Activated CD8-positive, alpha-beta T cell treated with anti-CD3 and anti-CD28 coated beads for 36 hours (primary cell): ENCODE measurements at places on chromosomes 3 and 15.
A peak's percentile ranks its signal among the peaks of the same experiment; 100 is the strongest.

DNA sequence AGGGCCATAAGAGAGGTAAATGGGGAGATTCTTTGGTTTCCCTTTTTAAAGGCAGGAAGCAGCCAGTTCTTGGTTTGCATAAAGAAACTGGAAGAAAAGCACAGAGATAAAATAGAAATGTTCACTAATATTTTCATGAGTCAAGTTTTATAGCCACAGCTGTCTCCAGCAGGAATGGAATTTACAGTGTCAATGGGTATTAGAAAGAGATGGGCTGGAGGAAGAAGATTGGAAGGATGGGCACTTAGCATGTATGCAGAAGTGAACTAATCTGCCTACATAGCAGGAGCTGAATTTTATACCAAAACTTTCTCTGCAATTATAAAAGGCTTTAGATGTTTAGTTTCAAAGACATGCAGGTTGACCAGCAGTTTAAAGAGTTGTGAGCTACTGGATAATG lies 521.9 kb upstream of the GOLIM4 start:
- no peak for DNase-seq

DNA sequence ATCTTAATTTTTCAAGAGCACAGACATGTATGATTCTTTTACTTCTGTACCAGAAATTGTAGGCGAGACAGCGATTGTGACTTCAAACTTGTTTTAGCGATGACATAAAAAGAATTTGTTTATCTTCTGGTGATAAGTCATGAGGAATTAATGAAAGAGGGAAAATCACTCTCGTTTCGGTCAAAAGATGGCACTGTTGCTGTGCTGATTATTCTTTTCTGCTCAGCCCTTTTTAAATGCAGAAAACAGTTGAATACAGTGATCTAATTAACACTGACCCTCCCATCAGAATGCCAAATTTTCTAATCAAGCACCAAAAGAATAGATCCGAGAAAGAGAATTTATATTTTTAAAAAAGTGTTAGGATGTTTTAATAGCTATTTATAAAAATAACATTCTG lies 52.6 kb downstream of the NSUN3 start:
- no peak for DNase-seq

- DNase-seq = no peak
Observed at GRCh38 chr3:185365291-185366073, 2.5 kb downstream of the MAP3K13 start.

DNA sequence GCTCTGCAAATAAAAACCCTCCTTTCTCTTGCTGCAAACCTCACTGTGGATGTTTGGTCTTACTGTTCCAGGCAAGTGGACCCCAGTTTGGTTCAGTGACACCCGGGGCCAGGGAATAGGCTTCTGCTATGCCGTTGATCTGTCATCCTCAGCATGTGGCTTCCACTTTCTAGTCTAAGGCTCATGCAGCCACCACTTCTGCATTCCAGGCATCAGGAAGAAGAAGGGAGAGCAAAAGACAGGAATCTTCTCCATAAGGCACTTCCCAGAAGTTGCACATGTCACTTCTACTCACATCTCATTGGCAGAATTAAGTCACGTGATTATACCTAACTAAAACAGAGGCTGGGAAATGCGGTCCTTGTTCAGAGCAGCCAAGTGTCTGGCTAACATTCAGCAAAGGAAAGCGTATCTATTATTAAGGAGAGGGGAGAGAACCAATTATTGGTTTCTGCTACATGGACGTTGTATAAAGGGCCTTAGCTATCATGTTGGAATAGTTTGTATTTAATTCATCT lies 173.6 kb upstream of the PFN2 start:
- no peak for DNase-seq

GRCh38 chr3:197103766-197104165 lies 74.1 kb upstream of the MELTF start:
- DNase-seq = no peak

- DNase-seq = no peak
Observed at GRCh38 chr15:95655089-95655607, 675.4 kb upstream of the NR2F2 start.

- no peak for DNase-seq
Observed at GRCh38 chr15:47769166-47769565, 51.9 kb downstream of the SEMA6D start.

DNA sequence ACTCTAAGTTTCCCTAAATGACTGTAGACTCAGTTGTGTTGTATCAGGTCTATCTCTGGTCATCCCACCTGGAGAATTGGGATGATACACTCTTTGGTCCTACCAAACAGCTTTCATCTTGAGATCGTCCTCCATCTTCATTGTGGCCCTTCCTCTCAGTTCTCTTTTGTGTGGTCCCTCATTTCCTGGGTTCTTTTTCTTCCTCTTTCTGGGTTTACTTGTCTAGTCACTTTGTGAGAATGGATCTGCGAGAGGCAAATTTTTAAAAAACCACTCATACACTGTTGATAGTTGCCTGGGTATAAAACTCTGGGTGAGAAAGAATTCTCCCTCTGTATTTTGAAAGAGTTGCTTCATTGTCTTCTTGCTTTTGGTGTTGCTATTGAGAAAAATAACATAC lies 6.0 kb upstream of the AMOTL2 start:
- no peak for DNase-seq

DNA sequence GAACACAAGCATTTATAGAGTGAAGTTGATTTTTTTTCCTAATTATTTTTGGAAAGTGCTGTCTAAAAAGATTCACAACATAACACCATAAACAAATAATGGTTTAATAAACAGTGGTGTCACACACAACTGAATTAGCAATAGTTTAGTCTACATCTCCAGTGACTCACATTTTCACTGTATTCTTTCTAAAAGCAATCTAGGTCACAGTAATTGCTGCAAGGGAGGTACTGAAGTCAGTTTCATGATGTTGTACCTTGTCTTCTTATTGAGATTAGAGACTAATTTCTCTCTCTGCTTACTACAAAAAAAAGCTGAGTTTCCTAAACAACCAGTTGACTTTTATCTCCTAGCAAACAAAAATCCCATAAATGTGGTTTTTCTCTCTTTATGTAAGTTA lies 29.6 kb downstream of the PLSCR4 start:
- no peak for DNase-seq

DNA sequence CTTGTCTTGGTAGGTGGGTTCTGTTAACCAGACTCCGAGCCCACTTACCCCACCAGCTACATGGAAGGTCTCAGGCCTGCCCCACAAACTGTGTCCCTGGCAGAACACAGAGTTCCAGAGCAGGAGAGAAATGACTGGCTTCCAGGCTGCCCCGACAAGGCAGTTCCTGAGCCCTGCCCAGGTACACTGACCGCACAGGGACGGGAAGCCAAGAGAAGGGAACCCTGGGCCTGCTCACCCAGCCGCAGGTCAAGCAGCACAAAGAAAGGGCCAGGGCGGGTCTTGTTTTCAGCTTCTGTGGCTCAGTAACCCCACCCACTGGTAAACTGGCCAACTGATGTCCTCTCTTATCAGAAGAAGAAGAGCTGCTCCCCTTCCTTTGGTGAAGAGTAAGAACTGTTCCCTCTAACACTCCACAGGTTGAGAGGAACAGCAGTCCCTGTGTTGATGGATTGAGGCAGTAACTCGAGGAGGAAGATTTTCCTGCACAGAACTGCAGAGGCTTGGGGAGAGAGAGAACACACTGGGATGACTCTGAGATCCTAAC lies 68.4 kb downstream of the CRTC3 start:
- peak; percentile 38 for DNase-seq

GRCh38 chr3:11810276-11810675 lies 36.4 kb downstream of the TAMM41 start:
- no peak for DNase-seq

- peak; percentile 2 for DNase-seq
Observed at GRCh38 chr3:70308760-70309159, 3.7 kb downstream of the MDFIC2 start.

DNA sequence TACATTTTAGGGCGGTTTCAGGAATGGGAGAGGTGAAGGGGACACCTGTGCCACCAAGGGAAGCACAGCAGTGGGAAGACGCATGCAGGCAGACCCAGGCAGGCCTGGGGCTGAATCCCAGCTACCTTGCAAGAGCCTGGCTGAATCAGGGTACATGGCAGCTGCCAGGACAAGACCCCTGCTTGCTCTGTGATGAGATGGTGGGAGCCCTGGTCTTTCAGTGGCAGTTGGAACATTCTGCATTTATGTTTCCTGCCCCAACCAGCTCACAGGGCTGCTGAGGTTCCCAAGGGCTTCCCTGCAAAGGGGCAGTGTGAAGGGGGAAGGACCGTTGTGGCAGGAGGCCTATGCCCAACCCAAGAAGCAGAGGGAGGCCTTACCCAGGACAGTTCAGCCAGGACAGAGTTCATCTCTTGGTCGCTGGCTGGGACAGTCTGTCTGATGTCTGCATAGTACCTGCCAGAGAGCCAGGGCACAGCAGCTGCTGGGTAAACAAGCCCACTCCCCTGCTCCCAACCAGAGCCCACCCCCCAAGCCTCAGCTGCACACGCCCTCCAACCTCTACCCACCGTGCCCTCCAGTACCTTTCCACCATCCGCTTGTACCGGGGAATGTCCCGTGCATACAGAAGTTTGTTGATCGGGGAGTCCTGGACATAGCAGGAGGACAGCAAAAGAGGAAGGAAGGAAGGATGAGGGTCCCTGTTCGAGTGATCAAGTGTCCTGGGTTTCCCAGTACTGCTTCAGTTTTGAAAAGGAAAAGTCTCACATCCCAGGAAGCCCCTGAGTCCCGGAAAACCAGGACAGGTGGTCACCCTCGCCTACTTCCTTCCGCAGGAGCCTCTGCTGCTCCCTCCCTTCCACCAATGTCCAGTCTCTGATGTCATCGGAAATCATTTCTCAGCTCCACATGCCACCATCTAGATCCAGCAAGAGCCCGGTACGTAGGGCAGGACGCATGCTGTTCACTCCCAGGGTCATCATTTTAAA lies 23.1 kb downstream of the PLXNB1 start:
- DNase-seq = no peak

GRCh38 chr3:37628711-37629301 lies 232.9 kb upstream of the CTDSPL start:
- DNase-seq = no peak

GRCh38 chr3:50580683-50581458 lies 11.5 kb downstream of the HEMK1 start:
- peak; percentile 11 for DNase-seq

DNA sequence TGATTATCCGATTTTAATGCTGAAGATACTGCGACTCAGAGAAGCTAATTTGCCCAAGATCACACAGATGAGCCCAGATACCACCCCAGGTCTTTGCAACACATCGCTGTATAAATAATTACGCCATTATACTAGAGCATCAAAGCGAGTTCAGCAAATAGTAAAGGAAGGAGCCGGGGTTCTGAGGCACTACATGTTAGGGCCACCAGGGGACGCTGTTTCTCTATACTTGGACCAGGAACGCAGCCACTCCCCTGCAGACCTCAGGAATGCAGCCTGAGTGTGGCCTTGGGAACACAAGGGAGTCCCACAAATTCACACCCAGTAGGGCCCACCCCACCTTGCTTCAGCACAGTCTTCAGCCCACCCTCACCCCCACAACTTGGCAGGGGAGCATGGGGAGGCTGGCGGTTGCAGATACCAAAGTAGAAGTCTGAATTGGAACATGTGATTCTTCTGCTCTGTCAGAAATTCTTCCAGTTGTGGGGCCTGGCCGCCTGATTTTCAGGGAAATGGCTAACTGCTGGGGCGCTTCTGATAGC lies 57.8 kb upstream of the RYK start:
- DNase-seq = peak; percentile 86

DNA sequence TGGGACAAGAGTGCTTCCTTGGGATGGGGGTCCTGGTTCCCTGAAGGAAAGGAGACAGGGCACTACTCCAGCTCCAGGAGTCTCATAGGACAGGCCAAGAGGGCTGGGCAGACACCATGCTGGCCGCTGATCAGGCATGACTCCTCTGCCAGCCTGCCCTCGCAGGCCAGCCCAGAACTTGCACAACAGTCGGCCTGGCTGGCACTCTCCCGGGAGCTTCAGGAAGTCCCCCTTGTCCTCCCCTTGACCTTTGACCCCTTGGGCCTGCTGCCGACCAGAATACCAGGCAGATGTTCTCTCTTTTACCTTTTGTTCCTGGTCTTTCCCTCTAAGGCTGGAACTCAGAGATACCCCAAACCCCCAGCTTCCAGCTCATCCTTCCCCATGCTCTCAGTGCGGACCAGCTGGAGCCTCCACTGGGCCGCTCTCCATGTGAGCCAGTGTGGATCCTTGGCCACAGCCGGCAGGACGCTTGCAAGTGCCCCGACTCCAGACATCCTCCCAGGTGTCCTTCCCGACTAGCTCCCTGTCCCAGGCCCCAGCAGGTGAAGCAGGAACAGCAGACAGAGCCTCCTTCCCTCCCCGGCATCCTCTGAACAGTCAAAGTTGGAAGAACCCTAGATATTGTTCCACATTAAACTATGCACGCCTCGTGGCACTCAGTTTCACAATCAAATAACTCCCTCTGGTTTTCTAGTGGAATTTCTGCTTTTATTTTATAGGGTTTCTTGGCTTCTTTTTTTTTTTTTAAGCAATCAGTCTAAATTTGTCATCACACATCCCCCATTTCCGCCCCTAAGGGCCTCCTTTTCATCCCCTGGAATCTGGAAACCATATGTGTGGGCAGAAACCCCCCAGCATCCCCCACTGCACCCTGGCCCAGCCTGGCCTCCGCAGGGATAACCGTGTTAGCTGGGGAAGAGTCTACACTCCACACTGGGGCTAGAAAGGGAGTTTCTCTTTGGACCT lies 15.7 kb downstream of the VPS18 start:
- DNase-seq = no peak

DNA sequence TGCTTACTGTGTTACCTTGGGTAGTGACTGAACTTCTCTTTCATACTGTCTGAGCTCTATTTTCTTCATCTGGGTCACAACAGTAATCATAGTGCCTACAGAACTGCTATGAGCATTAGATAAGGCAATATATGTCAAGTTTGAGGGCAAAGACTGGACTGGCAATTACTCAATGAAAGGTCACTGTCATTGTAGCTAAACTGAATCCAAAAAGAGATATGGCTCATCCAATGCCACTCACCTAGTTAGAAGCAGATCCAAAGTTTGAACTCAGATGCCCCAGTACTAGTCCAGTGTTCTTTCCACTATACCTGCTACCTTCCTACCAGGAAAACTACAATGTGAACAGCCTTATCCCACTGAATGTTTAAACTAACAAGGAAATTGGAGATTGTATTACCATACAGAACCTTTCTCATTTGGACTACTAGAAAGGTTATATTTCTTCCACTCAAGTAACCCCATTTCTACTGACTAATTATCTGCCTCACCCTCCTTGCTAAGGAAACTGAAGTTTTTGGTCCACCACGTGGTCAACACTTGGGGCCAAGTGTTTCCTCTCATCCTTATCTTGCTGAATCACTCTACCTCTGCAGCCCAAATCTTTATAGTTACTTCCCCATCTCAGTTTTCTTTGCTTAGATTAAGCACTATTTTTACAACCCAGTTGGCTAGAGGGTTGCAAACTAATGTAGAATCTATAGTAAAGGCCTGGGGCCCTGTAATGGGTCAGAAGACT lies 202.3 kb upstream of the LPP start:
- peak; percentile 25 for DNase-seq
